ENCODE measurements at places on chromosomes 7 and 10.

GRCh38 chr7:143503261-143503660 is 25.6 kb downstream of the TAS2R41 start:
- DNase-seq, result no peak

- no peak for DNase-seq
Observed at GRCh38 chr7:147607157-147607800, 983.3 kb upstream of the C7orf33 start.

GRCh38 chr10:113331961-113332360 is 220.9 kb upstream of the HABP2 start:
- no peak for DNase-seq

- no peak for DNase-seq
Observed at GRCh38 chr10:34359435-34359813, 455.7 kb downstream of the PARD3 start.

DNA sequence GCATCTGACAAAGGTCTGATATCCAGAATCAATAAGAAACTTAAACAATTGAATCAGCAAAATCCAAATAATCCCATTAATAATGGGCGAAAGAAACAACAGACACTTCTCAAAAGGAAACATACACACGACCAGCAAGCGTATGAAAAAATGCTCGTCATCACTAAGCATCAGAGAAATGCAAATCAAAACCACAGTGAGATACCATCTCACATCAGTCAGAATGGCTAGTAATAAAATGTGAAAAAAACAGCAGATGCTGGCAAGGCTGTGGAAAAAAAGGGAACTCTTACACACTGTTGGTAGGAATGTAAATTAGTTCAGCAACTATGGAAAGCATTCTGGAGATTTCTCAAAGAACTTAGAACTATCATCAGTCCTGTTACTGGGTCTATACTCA is 496.7 kb downstream of the SH2D4B start:
- no peak for DNase-seq

DNA sequence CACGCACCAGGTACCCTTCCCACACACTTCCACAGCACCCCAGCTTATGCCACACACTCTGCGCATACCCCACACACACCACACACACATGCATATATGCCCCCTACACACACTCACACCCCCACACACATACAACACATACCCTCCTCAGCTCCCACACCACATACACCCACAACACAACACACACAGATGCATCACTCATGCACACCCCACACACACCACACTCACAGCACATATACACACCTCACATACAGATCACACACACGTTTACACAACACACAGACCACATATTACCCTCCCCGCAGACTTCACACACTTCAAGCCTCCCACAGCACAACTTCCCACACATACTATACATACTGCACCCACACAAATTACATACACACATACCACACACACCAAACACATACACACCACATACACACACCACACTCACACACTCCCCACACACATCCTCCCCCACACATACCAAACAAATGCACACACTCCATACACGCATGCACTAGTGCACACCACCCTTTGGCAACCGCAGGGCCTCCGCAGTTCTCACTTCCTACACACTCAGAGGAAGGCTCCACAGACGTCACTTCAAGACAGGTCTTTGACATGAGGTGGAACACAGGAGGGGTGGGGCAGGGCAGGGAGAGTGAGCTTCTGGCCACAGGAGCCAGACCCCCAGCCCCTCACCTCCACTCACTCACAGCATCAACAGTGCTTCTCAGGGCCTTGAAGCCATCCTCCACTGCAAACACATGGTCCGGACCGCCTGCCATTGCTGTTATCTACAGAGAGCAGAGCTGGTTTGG is 18.5 kb upstream of the ANTXRL start:
- no peak for DNase-seq

GRCh38 chr10:77416311-77417135 is 221.1 kb downstream of the KCNMA1 start:
- no peak for DNase-seq

DNA sequence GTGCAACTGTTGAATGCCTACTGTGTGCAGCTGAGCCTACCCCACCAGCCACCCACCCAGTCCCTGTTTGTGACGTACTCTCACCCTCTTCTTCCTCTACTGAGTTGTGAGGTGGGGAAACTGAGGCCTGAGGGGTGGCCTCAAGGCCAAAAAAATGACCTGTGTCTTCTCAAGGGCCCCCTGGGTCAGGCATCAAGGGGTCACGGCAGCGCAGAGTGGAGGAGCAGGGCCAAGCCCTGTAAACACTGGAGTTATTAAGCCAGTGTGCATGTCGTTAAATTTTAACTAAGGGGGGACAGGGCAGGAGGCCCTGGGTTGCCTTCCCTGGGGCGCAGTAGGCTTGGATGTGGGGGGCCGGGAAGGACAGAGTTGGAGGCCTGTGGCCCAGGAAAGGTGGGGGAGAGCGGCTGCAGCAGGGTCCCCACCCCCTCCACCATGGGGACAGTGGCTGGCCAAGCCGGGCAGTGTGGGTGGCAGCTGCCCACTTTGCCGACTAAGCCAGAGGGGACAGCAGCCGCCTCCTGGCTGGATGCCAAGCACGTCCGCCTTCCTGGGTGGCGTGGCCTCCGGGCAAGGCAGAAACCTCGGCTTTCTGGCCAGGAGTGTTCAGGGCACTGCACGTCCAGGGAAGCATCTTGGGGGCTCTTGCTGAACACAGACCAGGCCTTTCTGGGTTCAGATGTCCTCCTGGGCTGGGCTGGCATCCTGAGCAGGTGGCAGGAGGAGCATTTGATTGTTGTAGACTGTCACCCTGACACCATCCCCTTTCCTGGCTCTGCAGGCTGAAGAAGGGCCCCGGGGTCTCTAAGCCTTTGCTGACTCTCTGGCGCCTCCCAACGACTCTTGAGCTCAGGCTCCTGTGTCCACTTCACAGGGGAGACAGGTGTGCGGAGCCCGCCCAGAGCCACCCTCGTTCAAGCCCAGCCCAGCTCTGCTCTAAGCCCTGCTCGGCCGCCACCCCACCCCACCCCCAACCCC is 1.9 kb downstream of the SLC29A4 start:
- no peak for DNase-seq

- DNase-seq, result no peak
Observed at GRCh38 chr10:43121444-43121843, 16.8 kb upstream of the CSGALNACT2 start.

DNA sequence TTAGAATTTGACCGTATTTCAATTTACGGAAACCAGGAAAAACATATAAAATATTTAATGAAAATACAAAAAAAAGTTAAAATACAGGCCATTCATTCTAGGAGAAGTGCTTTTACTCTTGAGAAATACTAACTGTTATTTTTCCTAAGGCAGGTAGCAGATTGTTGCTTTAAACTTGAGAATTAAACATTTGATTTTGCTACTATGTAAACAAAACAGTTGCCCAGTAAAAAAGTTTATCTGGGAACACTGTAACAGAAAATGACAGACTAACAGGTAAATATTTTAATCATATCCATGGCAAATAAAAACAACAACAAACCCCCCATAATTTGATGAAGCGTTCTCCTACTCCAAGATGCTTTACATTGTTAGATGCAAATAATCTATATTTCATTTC is 350.5 kb downstream of the CRPPA start:
- no peak for DNase-seq

GRCh38 chr10:129808092-129808983 is 155.7 kb downstream of the EBF3 start:
- DNase-seq, result no peak

- no peak for DNase-seq
Observed at GRCh38 chr7:80889525-80889924, 29.3 kb downstream of the SEMA3C start.

DNA sequence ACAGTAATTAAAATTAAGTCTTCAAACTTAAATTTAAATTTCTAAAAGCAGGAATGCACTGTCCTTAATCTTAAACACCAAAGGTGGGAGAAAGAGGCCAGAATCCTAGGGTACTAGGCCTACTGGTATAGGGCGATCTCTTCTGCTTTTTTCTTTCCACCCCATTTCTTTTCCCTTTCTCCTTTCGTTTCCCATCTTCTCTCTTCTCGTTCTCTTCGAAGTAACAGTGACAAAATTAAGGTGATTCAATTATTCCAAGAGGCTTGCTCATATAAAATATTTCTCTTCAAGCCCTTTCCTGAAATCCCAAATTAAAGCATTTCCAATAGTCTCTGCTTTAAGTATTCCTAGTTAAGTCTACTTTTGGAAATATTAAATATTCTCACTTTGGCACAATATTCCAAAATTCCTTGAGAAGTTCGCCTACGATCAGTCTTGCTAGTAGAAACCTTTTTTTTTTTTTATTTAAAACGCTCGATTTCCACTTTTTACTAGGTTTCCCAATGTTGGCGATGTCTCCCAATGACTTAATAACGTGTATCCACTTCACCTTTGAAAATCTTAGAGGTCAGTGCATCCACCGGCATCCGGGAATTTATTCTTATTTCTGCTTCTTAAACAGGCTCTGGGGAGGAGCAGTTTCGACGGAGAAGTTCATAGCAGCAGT is 765 bp upstream of the LCOR start:
- no peak for DNase-seq

- no peak for DNase-seq
Observed at GRCh38 chr10:489330-489729, 200.1 kb downstream of the DIP2C start.

DNA sequence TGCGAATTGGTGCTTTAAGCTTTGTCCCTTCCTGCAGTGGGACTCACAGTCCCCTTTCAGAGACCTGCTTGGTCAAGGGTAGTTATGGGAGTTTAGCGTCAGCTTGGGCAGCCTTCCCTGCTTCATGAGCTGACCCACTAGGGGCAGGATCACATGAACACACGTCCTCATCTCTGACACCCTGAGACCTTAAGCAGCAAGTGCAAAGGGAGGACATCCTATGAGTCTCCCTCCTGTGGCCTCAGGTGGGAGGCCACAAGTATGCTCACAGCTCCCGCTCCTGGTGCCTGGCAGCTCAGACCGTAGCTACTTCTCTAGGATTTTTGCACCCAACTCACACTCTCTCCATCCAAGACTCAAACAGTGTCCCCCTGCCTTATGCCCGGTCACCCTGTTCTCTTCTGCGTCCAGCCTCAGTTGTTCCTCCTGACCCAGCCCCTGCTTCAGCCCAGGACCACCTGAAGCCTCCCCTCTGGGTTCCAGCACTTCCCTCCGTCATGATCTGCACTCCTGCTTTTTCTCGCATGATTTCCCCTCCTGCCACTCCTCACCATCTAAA is 136.6 kb upstream of the FAM20C start:
- DNase-seq, result no peak

GRCh38 chr10:14601872-14602725 is 172.6 kb downstream of the FAM107B start:
- DNase-seq, result no peak

GRCh38 chr10:36556468-36556867 is 568.9 kb upstream of the ANKRD30A start:
- no peak for DNase-seq

DNA sequence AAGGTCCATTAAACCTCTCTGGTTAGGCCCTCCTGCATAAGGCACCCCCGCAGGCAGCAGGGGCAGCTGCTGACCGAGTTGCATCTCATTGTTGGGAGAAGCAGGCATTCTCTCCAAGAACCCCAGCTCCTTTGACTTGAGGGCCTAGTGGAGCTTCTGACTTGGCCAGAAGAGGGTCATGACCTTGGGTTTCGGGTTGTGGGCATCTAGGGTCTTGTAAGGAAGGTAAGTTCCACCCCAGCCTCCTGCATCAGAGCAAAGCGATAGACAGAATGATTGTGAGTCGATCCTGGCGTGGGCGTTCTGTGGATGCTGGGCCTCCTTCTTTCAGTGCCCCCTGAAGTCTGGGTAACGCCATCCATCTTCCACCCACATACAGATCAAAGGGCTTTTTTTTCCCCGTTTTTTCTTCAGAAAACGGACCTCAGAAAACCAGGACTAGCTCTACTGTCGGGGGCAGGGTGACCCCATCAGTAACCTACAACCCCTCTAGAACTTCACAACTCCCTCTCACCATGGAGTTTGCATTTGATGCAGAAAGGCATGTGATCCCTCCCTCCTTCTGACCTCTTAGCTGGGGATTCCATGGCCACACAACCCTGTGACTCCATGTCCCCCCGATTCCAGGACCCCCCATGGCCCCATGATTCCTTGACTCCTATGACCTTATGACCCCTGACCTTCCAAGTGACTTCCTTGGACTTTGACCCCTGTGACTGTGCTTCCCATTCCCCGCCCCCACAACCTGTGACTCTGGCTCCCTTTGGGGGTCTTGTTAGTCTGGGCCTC is 3.0 kb downstream of the SEMA4G start:
- no peak for DNase-seq

DNA sequence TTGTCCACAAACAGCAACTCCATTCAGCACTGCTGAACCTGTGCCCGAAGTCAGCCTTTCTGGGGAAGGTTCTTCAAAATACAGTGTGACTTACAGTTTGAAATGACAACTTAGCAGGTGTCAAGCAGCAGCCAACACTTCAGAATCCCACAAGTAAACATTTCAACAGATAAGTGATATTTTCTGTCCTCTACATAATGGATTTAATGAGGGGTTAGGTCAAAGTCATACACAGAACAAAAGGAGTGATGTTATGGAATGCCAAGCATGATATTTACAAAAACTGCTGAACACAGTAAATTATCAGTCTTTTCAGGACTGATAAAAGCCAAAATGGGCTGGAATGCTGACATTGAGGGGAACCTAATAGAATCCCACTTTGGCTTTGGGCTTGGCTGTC is 77.6 kb upstream of the JAZF1 start:
- DNase-seq, result no peak

GRCh38 chr7:151137791-151138152 is 29.7 kb downstream of the GBX1 start:
- no peak for DNase-seq

DNA sequence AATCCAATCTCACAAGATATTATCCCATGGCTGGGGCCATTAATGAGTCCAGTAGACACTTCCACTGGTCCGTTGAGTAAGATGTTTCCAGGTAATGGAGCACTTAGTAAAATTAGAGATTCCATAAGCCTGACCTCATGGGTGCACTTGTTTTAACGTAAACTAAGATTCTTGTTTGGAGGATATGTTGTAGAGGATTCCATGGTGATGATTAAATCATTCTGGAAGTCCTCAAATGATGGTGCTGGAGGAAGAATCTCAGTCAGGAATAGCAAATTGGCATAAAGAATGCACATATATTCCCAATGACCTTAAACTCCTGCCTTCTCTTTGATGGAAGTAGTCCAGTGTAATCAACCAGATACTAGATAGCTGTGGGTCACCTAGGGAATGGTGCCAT is 161.9 kb upstream of the PCLO start:
- DNase-seq, result no peak

DNA sequence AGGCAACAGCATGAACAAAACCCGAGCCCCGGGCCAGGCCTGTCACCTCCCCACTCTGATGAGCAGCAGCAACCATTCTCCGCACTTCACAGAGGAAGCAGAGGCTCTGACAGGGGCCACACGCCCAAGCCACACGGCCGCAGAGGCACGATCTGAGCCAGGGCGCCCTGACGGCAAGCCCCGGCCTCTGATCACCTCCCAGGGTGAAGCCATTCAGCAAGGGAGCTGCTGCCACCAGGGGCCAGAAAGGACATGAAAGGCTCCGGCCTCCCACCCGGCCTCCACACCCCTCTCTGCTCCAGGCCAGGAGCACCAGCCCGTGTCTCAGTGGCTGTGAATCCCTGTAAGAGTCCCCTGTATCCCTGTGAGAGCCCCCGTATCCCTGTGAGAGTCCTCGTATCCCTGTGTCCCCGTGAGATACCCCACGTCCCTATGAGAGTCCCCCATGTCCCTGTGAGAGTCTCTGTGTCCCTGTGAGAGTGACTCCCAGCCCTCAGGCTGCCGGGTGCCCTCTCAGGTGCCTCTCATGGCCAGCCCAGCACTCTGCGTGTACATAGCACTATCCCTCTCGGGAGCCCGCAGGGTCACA is 187.8 kb downstream of the MAD1L1 start:
- no peak for DNase-seq

GRCh38 chr10:75197066-75197465 is 13.5 kb upstream of the VDAC2 start:
- no peak for DNase-seq

- no peak for DNase-seq
Observed at GRCh38 chr10:132849546-132850031, 63.6 kb upstream of the NKX6-2 start.

All from NCI-H1048 (cell line).